Breast epithelium (tissue), 4 donors: ENCODE measurements at places on chromosomes 3 and 15.

GRCh38 chr15:74207652-74208440 lies 5.3 kb upstream of the STRA6 start:
- no peak for DNase-seq

GRCh38 chr3:113697500-113698090 lies 1.2 kb upstream of the USF3 start:
- DNase-seq = no peak

- no peak for DNase-seq
Measured at GRCh38 chr3:35744419-35744818, 105.1 kb downstream of the ARPP21 start.

- no peak for DNase-seq
Measured at GRCh38 chr3:4536260-4536659, 43.1 kb downstream of the ITPR1 start.

GRCh38 chr15:56653107-56653506 lies 80.2 kb downstream of the ZNF280D start:
- DNase-seq = no peak

- no peak for DNase-seq
Measured at GRCh38 chr3:129974564-129974832, at the start of gene TRH. Gene TRH (plus strand): TSS chr3:129974720. CDS start chr3:129975817, 1,097 bp downstream.

DNA sequence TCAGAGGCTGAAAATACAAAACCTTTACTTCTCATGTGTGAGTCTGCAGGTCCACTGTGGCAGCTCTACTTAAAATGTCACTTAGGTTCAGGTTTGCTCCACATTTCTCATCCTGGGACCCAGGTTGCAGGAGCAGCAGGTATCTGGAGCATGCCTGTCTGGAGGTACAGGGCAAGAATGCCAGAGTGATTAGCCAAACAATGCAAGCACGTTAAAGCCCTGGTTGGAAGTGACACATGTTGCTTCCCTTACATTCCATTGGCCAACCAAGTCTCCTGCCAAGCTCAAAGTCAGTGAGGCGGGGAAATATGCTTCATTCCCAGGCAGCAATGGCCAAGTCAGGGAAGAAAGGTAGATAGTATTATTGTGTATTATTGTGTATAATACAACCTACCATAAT lies 76.8 kb upstream of the ARL6 start:
- DNase-seq = no peak

GRCh38 chr15:63202861-63203260 lies 13.5 kb downstream of the RAB8B start:
- no peak for DNase-seq

DNA sequence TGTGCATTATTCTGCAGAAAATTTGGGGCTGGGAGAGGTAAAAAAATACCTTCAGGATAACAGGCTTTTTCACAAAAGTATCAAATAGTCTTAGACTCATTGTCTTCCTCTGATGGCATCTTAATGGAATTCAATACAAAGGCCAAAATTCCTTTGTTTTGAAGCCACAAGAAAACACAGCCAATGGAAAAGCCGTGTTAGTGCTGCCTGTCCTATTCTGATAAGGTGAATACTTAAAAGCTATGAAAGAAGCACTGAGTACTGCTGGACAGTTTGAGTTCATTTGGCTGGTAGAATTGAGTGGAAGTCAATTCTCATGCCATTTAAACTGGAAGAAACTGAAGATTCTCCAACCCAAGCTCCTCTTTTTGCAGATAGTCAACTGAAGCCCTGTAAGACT lies 395.3 kb upstream of the TPRG1 start:
- DNase-seq = no peak

DNA sequence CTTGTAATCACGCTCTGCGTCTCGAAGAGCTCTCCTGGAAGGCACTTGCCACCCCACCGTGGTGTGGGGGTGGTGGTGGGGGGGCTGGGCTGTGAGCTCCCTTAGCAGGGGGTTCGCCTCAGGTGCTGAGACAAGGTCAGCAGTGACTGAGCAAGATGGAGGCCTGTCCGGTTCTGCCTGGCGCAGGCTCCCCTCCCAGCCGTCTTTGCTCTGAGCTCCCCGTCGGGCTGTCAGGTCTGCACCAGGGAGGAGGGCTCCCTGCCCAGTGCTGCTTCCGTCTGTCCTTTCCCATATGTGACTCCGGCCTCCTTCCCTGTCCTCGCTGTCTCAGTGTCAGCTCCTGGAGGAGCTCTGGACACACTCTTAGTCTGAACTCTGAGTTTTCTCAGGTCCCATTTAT lies 80.0 kb downstream of the PLXNA1 start:
- DNase-seq = no peak

- no peak for DNase-seq
Measured at GRCh38 chr15:36422631-36423030, 156.8 kb upstream of the CDIN1 start.

- DNase-seq = no peak
Measured at GRCh38 chr15:64151727-64152506, at the start of gene SNX22. Gene SNX22 (plus strand): TSS chr15:64151731. CDS start chr15:64151776, 45 bp downstream.
